Endothelial cell of umbilical vein (primary cell): ENCODE measurements at places on chromosomes 13 and 19. TPM values are rescaled to one million over a fixed set of nuclear protein-coding genes. Genes with fewer than 3 reads are reported as not detected.
A peak's percentile ranks its signal among the peaks of the same experiment; 100 is the strongest.

- DNase-seq = no peak
Measured at GRCh38 chr13:80821466-80821865, 480.5 kb upstream of the SPRY2 start.

GRCh38 chr13:20165417-20166257, 4.8 kb upstream of the GJA3 start:
- no peak for DNase-seq

DNA sequence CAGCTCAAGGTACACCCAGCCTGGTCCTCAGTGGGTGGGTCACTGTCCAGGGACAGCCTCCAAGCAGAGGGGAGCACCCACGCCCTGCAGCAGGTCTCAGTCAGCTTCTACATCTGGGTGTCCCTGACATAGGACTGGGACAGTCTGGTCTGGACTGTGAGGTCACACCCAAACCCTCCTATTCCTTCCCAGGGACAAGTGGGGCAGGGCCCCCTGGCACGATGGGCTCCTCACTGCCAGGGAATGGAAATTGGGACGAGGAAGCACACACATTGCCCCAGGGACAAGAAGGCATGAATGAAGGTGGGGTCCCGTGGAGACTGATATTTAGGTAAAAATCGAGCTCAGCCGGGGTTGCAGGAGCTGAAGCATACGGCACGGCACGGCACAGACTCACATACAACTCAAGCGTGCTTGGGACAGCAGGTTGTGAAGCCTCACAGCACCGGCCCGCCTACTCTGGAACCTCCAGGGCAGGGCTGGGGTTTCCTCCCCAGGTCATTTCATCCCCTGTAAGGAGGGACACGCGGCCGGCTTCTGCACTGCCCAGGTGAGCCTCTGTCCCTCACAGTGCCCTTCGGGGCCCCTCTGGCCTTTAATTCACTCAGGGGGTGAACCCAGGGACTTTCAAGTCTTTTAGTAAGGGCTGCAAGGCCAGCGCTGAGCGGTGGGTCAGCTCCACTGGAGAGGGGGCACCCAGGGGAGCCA, 3.5 kb downstream of the PNMA8B start:
- DNase-seq = no peak

GRCh38 chr13:93422980-93423543, 196.5 kb downstream of the GPC6 start:
- DNase-seq = no peak

DNA sequence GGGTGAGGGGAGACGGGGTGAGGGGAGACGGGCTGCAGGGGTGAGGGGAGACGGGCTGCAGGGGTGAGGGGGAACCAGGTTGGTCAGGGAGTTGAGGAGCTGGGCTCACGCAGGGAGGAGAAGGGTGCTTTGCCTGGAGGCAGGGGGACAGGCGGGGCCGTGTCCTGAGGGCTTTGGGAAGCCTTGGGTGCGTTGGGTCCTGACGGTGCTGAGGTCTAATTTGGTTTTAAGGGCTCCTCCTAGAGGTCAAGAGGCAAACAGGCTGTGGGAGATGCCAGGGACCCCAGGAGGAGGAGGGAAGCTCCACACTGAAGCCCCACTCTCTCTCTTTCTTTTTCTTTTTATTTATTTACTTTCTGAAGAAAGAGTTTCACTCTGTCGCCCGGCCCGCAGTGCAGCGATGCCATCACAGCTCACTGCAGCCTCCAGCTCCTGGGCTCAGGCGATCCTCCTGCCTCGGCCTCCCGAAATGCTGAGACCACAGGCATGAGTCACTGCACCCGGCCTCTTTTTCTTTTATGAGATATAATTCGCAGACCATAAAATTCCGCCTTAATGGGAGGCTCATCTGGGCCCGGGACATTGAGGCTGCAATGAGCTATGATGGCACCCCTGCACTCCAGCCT, 9.3 kb upstream of the MISP start:
- no peak for DNase-seq

GRCh38 chr19:43444531-43445287, 20.7 kb downstream of the LYPD3 start:
- DNase-seq = no peak

DNA sequence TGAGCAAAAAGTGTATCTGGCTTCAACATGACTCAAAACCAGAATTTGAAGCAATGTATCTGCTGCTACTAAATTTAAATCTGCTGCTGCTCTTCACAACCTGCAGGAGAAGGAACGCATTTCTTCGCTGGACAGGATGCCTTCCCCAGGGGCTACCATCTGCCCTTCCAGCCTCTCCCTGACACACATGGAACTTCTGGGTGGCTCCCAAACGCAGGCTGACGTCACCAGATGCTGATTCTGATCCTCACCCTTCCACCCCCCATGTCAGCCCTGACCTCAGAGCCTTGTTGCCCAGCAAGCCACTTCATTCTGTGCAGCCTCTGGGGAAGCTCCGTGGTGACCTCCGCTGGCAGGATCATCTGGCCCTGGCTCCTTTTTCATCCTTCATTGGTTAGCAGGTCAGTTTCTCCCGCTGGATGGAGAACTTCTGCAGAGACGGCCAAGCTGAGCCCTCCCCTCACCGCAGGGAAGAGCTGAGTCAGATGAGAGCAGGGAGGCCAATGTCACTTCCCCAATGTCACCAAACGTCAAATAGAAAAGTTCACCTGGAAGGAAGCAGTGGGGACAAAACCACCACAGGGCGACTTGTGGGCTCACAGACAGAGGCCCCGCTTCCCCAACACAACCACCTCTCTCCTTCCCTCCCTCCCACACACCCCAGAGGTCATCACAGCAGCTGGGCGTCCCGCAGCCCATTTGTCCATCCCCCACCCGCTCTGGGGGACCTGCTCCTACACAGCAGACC, 14.0 kb upstream of the RAB20 start:
- no peak for DNase-seq

- no peak for DNase-seq
Measured at GRCh38 chr19:44943801-44944249, 1.8 kb downstream of the APOC4 start.

DNA sequence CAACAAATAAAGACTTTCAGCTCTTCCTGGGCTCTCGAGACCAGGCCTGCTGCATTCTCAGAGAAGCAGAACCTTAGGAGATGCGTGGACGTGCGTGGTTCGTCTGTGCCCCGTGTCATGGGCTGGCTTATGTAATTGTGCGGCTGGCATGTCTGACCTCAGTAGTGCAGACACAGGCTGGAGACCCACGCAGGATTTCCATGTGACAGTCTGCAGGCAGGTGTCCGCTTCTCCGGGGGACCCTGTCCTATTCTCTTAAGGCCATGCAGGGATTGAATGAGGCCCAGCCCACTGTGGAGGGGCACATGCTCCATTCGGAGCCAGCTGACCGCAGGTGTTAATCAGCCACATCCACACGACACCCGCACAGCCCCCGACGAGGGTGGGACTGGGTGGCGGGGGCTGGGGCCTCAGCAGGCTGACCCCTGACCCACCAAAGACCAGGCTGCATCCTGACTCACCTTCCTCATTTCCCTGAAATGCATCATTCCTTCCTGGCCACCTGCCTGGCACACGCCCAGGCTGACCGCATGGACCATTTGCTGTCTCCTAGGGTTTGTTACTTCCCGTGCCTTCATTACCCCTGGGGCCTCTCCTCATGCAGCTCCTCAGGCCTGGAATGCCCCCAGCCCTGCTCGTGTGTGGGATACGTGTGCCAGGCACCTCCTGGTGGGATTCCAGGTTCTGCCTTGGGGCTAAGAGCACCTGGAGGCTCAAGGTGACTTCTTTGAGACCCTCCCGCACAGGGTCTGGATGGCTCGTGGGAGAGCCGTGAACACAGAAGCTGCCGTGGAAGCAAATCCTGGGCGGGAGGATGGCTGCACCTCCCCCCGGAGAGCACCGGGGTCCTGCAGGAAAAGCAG, 10.7 kb upstream of the MCF2L start:
- DNase-seq = no peak

DNA sequence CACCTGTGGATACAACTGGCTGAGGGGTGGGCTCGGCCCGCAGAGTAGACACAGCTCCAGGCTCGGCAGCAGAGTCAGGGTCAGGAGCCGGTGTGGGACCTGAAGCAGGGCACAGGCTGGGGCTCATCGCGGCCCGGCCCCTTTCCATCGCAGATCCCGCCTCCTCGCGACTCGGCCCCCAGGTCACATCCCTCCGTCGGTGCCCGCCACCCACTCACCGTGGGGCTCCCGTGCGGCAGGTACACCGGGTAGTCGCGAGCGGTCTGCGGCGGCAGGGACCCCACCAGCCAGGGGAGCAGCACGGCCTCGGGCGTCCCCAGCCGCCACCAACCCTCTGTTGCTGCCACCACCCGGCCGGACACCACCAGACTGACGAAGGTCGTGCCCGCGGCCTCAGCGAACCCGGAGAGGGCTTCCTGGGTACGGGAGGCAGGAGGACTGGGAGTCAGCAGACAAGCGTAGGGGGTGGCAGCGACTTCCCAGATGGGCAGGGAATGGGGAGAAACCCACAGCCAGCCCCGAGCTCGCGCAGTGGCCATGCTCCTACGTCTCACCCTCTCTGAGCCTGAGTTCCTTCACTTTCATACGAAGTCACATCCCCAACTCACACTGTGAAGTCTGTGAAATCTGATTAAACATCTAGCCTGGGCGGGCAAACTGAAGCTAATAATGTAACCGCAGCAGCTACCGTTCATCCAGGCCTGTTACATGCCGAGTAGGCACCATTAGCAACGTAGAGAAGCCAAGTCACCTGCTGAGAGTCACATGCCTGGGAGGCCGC, 3.7 kb downstream of the FUZ start:
- DNase-seq = peak; percentile 18

GRCh38 chr13:98998831-98999638, 21.2 kb upstream of the DOCK9 start:
- no peak for DNase-seq

DNA sequence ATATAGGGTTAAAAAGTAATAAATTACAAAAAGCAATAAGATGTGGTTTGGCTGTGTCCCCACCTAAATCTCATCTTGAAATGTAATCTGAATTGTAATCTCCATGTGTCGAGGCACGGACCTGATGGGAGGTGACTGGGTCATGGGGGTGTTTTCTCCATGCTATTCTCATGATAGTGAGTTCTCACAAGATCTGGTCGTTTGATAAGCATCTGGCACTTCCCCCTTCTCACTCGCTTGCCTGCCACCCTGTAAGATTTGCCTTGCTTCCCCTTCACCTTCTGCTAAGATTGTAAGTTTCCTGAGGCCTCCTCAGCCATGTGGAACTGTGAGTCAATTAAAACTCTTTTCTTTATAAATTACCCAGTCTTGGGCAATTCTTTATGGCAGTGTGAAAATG, 577.4 kb downstream of the TBC1D4 start:
- DNase-seq = no peak

DNA sequence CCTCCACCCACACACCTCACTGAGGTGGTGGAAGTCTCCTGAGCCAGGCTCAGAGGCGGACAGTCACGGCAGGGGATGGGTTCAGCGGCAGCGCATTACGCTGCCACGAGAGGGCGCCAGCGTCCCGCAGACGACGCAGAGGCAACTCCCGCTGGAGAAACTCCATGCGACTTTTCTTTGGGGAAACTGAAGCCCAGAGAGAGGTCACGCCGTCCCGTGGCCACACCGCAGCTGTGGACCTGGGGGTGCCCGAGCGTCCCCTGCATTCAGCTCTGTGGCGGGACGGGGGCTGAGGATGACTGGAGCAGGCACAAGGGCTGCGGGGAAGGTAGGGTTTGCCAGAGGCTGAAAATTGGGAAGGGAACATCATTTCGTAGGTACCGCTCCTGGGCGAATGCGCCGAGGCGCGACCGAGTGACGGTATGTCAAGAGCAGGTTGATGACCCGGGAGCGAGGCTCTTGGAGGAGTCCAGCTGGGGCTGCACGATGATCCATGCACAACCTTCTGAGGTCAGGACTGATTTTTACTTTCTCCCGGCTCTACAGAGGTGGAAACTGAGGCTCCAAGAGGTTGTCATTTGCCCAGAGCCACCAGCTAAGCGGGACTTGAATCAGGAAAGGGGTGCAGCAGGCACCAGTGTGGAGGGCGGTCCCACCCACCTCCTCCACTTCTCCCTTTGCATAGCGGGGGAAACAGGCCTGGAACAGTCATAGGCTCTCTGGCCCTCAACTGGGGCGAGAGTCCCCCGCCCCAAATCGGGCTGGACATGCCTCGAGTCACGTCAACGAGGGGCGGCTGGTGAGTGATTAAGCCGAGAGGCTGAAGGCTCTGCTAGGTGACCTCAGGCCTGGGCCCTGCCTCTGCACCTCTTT, 690 bp upstream of the ARRDC2 start:
- peak; percentile 80 for DNase-seq

DNA sequence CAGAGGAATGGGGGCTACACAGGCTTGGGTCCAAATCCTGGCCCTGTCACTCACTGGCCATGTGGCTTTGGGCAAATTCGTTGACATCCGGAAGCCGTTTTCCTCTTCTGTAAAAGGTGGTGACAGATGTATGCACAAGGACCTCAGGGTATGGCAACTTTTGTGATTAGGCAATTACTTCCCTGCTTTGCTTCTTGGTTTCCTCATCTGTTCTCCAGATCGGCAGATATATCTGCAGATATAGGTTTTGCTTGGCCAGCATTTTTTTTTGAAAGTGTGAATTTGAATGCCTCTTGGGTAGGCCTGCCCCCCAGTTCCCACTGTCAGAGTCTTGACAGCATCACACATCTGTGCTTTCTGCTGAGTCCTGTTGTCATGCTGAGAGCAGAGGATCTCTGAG, 17.7 kb downstream of the TMEM272 start:
- no peak for DNase-seq

GRCh38 chr13:99657848-99658260, 156.6 kb downstream of the TM9SF2 start:
- peak; percentile 46 for DNase-seq

GRCh38 chr19:16398530-16399249, 73.1 kb downstream of the EPS15L1 start:
- peak; percentile 84 for DNase-seq

- DNase-seq = no peak
Measured at GRCh38 chr13:110507678-110508381, 53.7 kb downstream of the RAB20 start.

DNA sequence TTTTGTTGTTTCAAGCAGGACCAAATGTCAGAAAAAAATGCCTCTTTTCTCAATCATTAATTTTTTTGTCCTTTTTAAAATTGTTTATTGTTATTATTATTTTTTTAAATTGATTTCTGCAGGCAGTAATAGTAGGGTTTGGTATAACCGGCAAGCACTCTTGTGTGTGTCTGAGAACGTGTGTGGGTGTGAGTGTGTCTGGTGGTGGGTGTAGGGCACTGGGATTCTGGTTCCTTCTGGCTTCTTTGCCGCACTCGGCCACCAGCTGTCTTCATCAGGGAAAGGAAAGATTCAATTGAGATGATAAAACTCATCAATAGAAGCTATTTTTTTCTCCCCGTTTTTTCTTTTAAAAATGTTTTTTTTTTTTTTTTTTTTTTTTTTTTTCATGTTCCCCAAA, 56.4 kb downstream of the IER2 start:
- no peak for DNase-seq

GRCh38 chr13:110360598-110360997, 53.5 kb downstream of the COL4A2 start:
- DNase-seq = no peak

- no peak for DNase-seq
Measured at GRCh38 chr13:43146400-43146799, 123.0 kb downstream of the DNAJC15 start.

RDH8 gene
- total RNA-seq = not detected in 2 replicates

ZNF558 gene
- total RNA-seq = 0.76 and 4.2 TPM in 2 replicates

MRPL54 gene
- total RNA-seq = 67.5 and 76.3 TPM in 2 replicates

PRR20D gene
- not detected in 2 replicates for total RNA-seq

MICOS13 gene
- total RNA-seq = 53.0 and 55.3 TPM in 2 replicates

BCAM gene
- 28.5 and 29.0 TPM in 2 replicates for total RNA-seq

SMAD9 gene
- 4.2 and 4.5 TPM in 2 replicates for total RNA-seq

CACNA1A gene
- total RNA-seq = 0.38 and 0.51 TPM in 2 replicates

ZNF211 gene
- 8.6 and 9.4 TPM in 2 replicates for total RNA-seq
